Posterior vena cava (tissue), 2 donors: ENCODE measurements at places on chromosomes 13 and 19. TPM values are rescaled to one million over a fixed set of nuclear protein-coding genes. Genes with fewer than 3 reads are reported as not detected.

ZNF439 gene
- 6.0 TPM for total RNA-seq

- DNase-seq, result no peak
Measured at GRCh38 chr13:111862836-111863815, 203.8 kb upstream of the SOX1 start.

RNF17 gene
- not detected for total RNA-seq

RASA3 gene
- total RNA-seq, result 30.1 TPM
